ENCODE measurements at places on chromosomes 1 and 21.

- no peak for DNase-seq
Observed at GRCh38 chr1:25658791-25659431, 42.3 kb downstream of the MAN1C1 start.

DNA sequence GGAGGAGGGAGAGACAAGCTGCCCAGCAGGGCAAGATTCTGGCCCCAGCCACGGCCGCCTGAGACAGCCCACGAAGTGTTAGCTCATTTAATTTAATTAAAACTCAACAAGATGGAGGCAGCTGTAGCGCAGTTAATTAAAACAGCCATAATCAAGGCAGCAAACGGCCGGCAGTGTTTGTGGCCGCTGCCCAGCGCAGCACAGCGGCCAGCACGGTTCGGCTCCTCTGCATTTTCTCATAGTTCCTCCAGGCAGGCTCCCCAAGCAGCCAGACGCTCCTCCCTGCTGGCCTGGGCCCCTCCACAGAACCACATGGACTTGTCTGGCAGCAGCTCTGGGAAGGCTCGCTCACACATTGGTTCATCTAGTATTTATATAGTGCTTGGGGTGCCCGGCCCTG, 40.0 kb downstream of the PTPRF start:
- no peak for DNase-seq

GRCh38 chr1:911875-912739, 11.6 kb upstream of the SAMD11 start:
- DNase-seq: no peak

GRCh38 chr1:43074244-43074643, 97.8 kb downstream of the EBNA1BP2 start:
- peak; percentile 39 for DNase-seq

DNA sequence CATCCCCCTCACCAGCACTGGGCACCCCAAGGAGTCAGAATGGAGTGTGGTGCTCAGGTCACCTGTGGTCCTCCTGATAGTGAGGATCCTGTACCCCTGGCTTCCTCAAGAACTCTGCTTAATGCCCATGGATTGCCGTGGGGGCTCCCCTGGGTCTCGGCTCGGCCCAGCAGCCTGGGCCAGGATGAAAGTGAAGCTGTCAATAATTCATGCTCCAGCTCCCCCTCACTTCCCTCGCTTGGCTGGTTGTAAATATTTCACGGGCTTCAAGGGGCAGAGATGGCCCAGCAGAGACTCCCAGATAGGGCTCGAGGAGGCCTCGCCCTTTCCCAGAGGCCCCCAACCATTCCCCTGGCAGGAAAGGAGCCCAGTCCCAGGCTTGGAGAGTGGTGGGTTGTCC, 42.6 kb upstream of the KCNA10 start:
- no peak for DNase-seq

DNA sequence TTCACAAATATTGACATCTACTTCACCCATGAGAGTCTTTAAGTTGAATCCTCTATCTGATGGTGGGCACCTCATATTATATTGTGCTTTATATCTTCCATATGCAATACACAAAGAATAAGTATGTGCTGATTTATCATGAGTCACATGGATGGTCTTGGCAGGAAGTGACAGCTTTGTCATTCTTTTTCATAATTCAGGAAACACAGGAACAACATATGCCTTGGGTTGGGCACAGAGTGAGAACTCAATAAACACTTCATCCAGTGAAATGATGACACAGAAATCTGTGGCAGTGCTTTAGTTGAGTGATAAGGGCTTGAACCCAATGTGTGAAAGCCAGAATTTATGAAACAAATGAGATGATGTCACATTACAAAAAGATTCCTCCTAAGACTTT, 41.2 kb downstream of the GADD45A start:
- DNase-seq: no peak

GRCh38 chr1:162111572-162111971, 42.1 kb downstream of the NOS1AP start:
- no peak for DNase-seq

DNA sequence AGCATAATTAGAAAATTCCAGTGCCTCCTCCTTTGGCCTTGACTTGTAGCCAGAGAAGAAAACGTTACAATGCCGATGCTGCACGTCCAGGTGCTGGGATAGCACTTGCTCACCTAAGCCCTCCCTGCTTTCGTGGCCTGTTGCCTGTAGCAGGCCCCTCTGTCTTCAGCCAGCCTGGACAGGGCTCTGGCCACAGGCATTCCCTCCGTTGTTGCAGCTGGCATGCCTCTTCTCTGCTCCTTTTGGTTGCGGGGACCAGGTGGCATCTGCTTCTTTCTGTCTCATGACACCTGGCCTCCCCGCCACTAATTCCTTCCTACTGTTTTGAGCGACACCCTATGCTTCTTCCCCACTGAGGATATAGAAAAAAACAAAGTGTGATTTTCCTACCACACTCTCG, 54.6 kb upstream of the MORC3 start:
- no peak for DNase-seq

GRCh38 chr1:164651351-164651951, 92.5 kb downstream of the PBX1 start:
- no peak for DNase-seq

GRCh38 chr21:38159355-38159754, 97.4 kb upstream of the KCNJ15 start:
- peak; percentile 29 for DNase-seq

DNA sequence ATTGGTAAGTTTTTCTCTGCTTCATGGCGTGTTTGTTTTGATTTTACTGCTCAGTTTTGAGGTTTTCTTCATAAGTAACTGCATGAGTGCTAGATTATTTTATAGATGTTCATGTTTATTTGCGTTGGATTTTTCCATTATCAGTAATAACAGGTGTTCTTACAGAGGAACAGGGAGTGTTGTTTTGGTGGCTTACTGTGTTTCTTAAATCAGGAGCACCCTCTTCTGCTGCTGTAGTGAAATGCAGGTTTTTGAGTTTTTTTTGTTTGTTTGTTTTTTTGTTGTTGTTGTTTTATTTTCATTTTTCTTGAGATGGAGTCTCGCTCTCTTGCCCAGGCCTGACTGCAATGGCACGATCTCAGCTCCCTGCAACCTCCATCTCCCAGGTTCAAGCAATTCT, 32.6 kb downstream of the CTBS start:
- DNase-seq: no peak

DNA sequence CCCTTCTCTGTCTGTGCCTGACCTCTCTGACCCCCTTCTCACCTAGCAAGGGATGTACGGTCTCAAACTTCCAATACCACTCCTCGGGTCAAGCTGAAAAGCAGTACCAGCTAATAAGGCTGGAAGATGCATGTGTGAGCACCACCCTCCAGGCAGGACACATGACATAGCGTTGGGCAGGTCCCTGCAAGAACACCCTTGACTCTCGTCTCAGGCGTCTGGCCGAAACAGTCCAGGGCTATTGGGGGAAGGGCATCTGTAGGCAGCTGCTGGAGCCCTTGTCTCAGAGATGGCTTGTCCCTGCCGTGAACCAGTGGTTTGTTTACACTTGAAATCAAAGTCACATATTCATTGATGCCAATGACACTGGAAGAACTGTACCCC, 56.5 kb downstream of the CD46 start:
- DNase-seq: no peak

GRCh38 chr1:67460676-67461500, 30.7 kb upstream of the SERBP1 start:
- no peak for DNase-seq

DNA sequence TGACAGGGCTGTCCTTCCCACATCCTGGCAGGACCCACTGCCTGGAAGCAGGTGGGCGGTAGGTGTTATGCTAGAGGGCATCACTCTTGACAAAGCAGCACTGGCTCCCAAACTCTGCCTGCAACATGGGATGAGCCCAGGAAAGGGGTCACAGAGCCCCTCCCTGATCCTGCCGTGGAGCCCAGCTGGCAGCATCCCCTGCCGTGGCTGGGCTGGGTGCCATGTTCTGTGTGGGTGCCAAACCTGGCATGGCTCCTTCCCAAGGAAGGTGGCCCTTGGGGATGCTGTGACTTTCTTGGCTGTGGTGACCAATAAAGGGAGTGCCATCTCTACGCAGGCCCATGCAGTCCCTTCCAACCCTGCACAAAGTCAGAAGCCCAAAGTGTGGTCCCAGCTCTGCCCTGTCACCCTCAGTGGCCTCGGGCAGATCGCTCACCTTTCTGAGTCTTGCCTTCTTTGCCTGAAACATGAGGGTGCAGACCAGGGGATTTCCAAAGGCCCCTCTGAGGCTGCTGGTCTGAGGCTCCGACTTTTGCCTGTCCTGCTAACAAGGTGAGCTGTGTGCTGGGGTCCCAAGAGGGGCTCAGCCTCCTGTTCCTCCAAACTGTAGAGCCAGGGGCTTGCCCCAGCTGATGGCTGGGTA, 6.0 kb downstream of the CDK18 start:
- DNase-seq: no peak

GRCh38 chr21:32322676-32323075, 24.0 kb downstream of the MRAP start:
- no peak for DNase-seq

DNA sequence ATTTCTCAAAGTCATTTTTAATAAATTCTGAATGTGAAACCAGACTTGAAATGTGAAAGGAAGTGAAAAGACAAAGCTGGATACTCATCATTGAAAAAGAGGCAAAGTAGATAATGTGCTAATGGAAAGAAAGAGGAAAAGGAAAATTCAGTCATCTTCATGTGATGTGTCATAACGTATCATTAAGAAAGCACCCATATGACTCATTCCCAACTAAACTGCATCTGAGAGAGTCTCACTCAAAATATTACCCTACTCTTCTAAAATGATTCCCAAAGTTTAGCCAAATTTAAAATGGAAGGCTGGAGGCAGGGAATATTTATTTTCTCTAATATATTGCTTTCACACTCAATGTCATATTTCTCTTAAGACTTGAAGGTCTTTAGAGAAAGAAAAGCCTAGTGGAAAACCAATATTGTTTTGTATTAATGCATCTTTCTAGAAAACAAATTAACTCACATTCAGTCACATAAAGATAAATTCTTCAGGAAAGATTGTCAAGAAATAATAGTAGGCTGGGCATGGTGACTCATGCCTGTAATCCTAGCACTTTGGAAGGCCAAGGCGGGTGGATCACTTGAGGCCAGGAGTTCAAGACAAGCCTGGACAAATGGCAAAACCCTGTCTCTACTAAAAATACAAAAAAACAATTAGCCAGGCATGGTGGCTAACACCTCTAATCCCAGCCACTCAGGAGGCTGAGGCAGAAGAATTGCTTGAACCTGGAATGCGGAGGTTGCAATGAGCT, 129.9 kb downstream of the SLC30A10 start:
- DNase-seq: peak; percentile 34

GRCh38 chr1:2240270-2241156, 12.4 kb downstream of the SKI start:
- no peak for DNase-seq

DNA sequence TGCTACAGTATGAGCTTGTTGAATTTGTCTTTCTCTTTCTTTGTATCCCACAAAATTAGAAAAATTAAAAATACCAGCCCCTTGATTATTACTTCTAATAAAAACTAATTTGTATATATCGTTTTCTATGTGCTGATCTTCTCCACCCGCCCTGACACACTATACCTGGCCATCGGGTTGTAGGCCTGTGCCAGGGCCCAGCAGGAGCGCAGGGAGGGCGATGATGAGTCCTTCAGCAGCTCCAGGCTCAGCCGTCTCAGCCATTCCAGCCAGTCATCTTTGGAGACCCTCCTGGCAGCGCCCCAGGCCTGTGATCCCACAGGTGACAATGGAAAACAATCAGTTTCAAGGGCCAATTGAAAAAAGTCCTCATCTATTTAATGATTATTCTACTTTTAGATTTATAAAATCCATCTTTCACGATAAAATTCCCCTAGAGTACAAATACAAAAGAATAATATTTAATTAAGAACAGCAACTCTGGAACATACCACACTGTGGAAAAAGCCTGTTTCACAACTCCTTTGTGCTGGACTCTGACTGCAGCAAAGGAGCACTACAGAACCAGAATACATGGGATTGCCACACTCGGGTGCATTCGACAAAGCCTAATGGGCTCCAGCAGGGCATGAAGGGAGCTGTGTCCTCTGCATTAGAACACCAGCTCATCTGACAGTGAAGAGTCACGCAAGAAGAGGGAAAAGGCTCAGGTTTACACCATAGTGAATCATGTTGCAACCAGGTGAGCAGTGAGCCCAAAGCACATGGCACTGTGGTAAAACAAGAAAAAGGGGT, 15.4 kb downstream of the ANGPTL7 start:
- DNase-seq: no peak

DNA sequence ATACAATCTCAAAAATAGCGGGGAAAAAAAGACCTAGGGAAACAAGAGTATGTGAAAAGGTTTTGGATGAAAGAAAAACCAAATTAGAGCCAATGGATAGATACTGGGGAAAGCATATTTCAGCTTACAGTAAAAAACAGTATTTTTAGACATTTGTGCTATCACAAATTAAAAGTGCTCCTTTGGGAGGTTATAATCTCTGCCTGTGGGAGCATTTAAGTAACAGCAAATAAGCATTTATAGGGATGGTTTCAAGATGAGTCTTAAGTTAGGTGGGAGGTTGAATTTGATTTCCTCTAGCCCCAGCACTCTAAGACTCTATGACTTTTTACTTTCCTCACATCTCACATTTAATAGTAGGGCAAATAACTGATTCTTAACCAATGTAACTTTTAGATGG, 79.6 kb upstream of the SLFNL1 start:
- no peak for DNase-seq

DNA sequence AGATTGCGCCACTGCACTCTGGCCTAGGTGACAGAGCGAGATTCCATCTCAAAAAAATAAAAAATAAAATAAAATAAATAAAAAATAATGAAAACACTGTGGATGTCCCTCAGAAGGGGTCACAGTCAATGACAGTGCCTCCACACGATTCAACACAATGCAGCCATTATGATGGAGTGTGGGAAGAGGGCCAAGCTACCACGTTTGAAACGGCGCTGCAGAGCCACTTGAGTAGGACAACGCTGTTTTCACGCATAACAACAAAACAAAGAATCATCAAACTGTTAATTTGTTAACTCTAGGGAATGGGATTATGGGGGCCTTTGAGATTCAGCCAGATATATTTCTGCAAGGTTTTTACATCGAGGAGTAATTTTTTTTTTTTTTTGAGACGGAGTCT, 36.5 kb downstream of the NKAIN1 start:
- no peak for DNase-seq

GRCh38 chr1:192826791-192827546, 18.1 kb downstream of the RGS2 start:
- no peak for DNase-seq

GRCh38 chr1:234393190-234393589, 19.9 kb downstream of the COA6 start:
- peak; percentile 30 for DNase-seq

DNA sequence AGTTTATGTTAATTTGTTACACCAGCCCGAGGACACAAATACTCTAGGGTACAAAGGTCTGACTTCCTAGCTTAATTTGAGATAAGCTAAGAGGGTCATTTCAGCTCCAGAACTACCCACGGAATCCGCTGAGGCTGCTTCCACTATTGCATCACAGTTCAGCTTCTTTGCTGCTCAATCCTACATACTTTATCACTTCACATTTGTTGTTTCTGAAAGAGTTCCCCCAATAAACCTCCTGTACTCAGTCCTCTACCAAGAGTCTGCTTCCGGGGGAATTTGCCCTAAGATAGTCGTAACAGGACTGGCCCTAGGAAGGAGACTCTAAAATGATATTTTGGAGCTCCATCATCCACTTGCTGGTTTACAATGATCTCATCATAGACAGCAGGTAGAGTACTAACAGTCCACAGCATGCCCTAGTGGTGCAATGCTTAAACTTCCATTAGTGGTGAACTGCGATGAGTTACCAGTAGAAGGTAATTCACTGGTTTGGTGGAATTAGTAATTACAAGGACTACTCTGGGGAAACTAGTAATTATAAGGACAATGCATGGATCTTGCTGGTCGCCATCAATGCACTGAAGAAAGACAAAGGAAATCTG, 229.3 kb downstream of the USH2A start:
- DNase-seq: no peak
